Uterus (tissue), 4 donors: ENCODE measurements at places on chromosomes 1 and 21. TPM values are rescaled to one million over a fixed set of nuclear protein-coding genes. Genes with fewer than 3 reads are reported as not detected.

- no peaks in the 10 kb centered on the region for H3K36me3 ChIP-seq
- H3K4me3 ChIP-seq = no peak overlapping the region
- no peaks in the 10 kb centered on the region for H3K27me3 ChIP-seq
- no peaks in the 10 kb centered on the region for H3K4me1 ChIP-seq
- DNase-seq = no peak
Observed at GRCh38 chr1:116436611-116436970, 63.5 kb downstream of the ATP1A1 start.

DNA sequence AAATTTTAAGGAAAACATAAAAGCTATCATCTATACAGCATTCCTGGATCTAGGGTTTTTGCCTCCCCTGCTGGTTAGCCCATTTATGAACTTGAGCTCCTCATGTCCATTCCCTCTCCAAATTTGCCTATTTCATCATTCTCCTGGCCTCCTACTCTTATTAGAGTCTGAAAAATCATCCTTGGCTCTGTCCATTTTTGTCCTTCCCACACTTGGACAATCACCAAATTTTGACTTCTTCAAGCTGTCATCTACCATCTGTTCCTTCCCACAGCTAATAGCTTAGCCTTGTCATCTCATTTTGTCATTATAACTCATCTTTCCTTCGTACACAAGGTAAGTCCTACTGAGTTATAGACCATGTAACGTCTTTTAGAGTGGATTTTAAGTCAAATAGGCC lies 2.2 kb upstream of the HENMT1 start:
- H3K27me3 ChIP-seq = no peaks in the 10 kb centered on the region
- no peak for DNase-seq
- no peak overlapping the region for H3K27ac ChIP-seq
- no peak overlapping the region for H3K4me3 ChIP-seq
- H3K36me3 ChIP-seq = no peaks in the 10 kb centered on the region

DNA sequence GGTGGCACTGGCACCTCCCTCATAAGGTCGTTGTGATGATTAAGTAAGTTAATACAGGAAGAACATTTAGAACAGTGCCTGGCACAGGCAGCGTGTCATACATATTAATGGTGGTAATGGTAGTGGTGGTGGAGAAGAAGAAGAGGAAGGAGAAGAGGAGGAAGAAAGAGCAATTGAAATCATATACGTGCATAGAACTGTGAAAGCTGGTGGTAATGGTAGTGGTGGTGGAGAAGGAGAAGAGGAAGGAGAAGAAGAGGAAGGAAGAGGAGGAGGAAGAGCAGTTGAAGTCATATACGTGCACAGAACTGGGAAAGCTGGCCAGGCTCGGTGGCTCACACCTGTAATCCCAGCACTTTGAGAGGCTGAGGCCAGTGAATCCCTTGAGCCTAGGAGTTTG lies 121.3 kb upstream of the HOOK1 start:
- no peak for DNase-seq
- H3K4me3 ChIP-seq = no peak overlapping the region
- no peak overlapping the region for H3K27ac ChIP-seq

GRCh38 chr1:45334308-45335245 lies 5.4 kb upstream of the TOE1 start:
- DNase-seq = no peak
- H3K4me3 ChIP-seq = no peak overlapping the region
- no peak overlapping the region for H3K27ac ChIP-seq

DNA sequence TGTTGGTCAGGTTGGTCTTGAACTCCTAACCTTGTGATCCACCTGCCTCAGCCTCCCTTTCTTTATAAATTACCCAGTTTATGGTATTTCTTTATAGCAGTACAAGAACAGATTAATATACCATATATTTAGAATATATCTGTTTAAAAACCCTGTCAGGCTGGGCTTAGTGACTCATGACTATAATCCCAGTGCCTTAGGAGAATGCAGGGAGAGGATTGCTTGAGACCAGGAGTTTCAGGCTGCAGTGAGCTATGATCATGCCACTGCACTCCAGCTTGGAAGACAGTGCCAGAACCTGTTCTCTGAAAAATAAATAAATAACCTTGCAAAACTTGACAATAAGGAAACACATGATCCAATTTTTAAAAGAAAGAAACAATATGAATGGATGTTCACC lies 43.9 kb downstream of the ZNF684 start:
- H3K27me3 ChIP-seq = no peaks in the 10 kb centered on the region
- H3K4me1 ChIP-seq = no peaks in the 10 kb centered on the region
- no peak for DNase-seq
- H3K36me3 ChIP-seq = no peaks in the 10 kb centered on the region

GRCh38 chr1:51915951-51916350 lies 37.4 kb upstream of the NRDC start:
- H3K27me3 ChIP-seq = no peaks in the 10 kb centered on the region
- no peaks in the 10 kb centered on the region for H3K4me1 ChIP-seq
- DNase-seq = no peak
- no peak overlapping the region for H3K27ac ChIP-seq
- H3K4me3 ChIP-seq = no peak overlapping the region
- H3K36me3 ChIP-seq = no peaks in the 10 kb centered on the region

- DNase-seq = no peak
- no peaks in the 10 kb centered on the region for H3K36me3 ChIP-seq
- H3K4me1 ChIP-seq = no peaks in the 10 kb centered on the region
- H3K27ac ChIP-seq = no peak overlapping the region
Observed at GRCh38 chr1:185105121-185105520, 51.6 kb downstream of the TRMT1L start.

- H3K27me3 ChIP-seq = no peaks in the 10 kb centered on the region
- H3K4me1 ChIP-seq = no peaks in the 10 kb centered on the region
Observed at GRCh38 chr1:176785791-176786190, 322.8 kb downstream of the PAPPA2 start.

DNA sequence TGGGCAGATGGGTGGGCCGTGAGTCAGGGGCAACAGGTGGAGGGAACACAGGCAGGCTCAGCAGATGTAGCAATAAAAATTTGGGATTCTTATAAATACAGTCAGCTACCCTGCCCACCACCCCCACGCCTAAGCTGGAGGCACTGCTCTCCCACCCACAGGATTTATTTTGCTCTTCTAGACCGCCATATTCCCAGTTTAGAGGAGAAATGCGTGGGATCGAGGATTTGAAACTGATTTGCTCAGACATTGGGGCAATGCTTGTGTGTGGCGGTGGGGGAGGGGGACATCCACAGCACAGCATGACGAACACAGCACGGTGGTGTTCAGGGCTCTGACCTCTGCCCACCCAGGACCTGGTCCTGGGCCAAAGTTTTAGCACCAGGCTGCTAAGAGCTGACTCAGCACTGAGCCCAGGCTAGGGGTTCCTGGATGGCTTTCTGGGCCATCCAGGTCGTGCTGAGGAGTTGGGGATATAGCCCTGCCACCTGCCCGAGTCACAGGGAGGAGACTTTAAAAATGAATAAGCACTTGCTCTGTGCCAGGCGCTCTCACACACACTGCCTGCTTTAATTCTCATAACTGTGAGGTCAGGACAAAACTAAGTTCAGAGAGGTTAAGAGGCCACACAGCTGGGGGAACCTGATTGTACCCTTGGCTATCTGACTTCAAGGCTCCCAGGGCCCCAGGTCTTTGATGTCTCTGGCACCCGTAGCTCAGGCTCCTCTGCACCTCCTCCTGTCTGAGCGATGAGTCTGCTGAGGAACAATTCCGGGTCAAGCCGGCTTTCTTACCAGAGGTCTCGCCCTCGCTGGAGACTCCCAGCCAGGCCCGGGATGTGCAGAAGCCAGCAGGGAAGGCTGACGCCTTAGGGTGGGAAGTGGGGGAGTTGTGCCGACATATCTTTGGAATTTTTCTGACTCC lies 29.4 kb upstream of the CSF1 start:
- peak overlapping the region; percentile 90 for H3K27ac ChIP-seq
- no peak overlapping the region for H3K4me3 ChIP-seq
- DNase-seq = no peak
- peaks cover 8% of the 10 kb centered on the region for H3K4me1 ChIP-seq

- DNase-seq = no peak
- no peak overlapping the region for H3K27ac ChIP-seq
- H3K27me3 ChIP-seq = peaks cover 4% of the 10 kb centered on the region
Observed at GRCh38 chr1:31409946-31410858, 2.8 kb upstream of the SERINC2 start.

DNA sequence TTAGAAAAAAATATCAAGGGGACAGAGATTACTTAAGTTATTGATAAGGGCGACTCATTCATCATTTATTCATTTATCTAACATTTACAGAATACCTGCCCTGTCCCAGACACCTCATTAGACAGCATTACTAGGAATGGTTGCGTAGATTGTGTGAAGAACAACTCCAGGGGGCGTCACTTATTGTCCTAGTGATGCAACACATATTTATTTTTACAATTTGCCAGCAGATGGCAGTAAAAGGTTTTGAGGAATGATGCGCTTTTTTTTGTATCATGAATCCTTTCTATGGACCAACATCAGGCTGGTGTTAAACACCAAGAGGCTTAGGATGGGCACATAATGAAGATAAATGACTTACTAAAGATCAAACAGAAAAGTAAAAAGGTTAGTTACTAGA lies 5.5 kb downstream of the NCAM2 start:
- DNase-seq = no peak
- H3K27ac ChIP-seq = no peak overlapping the region
- no peaks in the 10 kb centered on the region for H3K36me3 ChIP-seq
- no peaks in the 10 kb centered on the region for H3K4me1 ChIP-seq
- no peak overlapping the region for H3K4me3 ChIP-seq

- no peak overlapping the region for H3K27ac ChIP-seq
- H3K4me3 ChIP-seq = no peak overlapping the region
- H3K4me1 ChIP-seq = no peaks in the 10 kb centered on the region
- no peaks in the 10 kb centered on the region for H3K27me3 ChIP-seq
- H3K36me3 ChIP-seq = no peaks in the 10 kb centered on the region
Observed at GRCh38 chr1:118302145-118302544, 117.1 kb upstream of the SPAG17 start.

DNA sequence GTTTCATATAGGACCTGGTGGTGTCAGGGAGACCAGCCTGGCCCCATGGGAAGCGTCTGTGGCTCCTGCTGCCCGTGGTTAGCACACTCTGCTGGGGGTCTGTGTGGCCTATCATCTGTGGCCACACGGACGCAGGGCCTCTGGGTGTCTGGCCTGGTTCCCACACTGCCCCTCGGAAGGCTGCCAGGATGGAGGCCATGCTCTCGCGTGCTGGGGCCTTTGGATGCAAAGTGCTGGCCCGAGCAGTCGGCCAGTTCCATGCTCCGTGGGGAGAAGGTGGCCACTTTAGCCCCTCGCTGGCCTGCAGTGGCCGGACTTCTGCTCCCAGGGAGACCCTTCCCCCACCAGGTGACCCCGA lies 20.8 kb upstream of the LRRC3 start:
- DNase-seq = no peak
- H3K4me3 ChIP-seq = no peak overlapping the region
- H3K36me3 ChIP-seq = no peaks in the 10 kb centered on the region
- H3K27ac ChIP-seq = no peak overlapping the region

Gene FRRS1
- 0.51 TPM for total RNA-seq

Gene SPOCD1
- total RNA-seq = not detected

Gene B3GALT2
- total RNA-seq = 4.1 TPM

Gene NEGR1
- 36.5 TPM for total RNA-seq
